ENCODE measurements at places on chromosomes 1 and 21.
A peak's percentile ranks its signal among the peaks of the same experiment; 100 is the strongest.

DNA sequence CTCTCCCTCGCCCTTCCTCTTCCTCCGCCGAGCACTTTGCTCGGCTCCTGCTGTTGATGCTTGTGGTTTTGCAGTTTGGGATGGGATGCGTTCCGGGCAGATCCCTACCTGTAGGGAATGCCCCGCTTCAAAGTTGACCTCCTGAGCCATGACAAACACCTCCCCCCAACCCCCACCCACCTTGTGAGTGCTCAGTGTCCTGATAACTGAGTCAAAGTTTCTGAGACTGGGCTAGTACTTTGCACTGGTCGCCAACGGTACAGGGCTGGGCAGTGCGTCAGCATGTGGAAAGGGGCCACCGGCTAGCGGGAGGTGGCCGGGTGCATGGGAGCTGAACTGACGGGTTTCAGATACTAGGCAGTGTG, 771 bp downstream of the RABGAP1L start:
- DNase-seq: peak; percentile 11

DNA sequence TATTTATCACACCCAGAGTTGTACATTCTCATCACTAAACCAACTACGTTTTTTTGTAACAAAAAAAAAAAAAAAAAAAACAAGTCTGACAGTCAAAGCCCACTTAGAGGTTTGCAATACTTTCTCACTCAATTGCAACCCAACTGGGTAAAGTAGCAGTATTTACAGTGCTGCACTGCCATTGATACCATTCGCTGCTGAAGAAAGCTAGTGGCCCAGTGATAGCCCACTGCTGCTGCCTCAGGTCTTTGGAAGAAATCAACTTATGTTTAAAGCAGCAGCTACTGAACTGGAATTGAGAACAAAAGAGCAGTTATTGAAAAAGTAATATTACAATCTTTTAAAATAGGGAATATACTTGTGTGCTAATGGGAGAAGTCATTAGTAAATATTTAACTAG, 2.7 kb downstream of the HNRNPU start:
- DNase-seq: no peak

DNA sequence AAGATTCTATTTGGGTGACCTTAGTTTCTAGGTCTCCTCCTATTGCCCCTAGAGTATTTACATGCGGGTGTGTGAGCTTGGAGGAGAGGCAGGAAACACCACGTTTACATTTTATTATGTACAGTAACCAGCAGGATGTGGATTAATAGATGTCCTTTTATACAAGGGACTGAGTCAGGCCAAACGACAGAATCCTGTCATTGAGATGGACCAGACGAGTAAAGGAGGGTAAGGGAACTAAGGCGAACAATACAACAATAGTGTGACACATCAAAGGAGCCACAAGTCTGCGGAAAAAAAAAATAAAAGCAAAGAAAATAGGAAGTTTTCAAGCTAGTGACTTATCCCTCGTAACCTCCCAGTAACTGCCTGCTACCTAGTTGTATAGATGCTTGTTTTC, 151.1 kb downstream of the GABPA start:
- no peak for DNase-seq

DNA sequence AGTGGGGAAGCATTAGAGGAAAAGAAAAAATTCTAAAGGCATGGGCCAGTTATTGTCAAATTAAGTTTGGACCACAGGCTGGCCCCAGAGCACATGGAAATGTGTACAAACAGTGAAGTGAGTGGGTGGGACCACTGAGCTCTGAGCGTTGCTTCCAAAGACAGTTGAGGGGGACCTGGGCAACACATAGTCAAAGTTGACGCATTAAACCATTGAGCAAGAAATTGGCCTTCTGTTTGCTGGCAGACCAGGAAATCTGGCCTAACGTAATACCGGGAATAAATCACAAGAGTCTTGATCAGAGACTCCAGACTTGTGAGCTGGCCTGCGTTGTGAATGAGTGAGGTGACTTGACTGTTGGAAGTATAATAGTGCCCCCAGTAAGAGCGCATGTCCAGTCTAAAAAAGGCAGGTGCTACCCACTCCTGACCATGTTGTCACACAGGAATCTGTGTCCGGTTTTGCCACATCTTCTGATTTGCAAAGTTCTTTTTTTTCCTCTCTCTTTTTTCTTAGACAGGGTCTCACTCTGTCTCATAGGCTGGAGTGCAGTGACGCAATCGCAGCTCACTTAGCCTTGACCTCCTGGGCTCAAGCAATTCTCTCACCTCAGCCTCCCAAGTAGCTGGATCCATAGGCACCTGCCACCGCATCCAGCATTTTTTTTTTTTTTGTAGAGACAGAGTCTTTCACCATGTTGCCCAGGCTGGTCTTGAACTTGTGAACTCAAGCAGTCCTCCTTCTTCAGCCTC, 10.7 kb downstream of the EPHB2 start:
- DNase-seq: no peak

DNA sequence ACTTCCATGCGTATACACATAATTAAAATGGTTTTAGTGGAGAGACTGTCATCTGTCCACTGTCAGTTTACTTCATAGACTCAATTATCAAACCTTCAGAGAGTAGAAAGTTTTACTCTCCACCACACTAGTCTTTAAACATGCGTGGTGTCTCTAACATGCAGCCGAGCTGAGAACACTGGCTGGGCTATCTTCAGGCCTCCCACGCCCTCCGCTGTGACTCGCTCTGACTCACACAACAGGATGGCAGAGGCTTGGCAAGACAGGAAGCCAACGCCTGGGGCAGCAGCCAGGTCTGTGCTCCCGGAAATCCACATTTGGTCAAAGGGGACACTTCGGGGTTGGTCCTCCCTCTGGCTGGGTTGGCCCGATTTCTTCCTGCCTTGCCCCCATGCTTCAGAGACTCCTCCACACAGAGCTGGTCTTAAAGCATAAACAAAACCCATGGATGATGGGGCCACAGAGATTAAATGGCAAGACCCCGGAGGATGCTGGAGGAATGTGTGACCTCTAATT, 22.7 kb upstream of the IFNGR2 start:
- DNase-seq: peak; percentile 74

DNA sequence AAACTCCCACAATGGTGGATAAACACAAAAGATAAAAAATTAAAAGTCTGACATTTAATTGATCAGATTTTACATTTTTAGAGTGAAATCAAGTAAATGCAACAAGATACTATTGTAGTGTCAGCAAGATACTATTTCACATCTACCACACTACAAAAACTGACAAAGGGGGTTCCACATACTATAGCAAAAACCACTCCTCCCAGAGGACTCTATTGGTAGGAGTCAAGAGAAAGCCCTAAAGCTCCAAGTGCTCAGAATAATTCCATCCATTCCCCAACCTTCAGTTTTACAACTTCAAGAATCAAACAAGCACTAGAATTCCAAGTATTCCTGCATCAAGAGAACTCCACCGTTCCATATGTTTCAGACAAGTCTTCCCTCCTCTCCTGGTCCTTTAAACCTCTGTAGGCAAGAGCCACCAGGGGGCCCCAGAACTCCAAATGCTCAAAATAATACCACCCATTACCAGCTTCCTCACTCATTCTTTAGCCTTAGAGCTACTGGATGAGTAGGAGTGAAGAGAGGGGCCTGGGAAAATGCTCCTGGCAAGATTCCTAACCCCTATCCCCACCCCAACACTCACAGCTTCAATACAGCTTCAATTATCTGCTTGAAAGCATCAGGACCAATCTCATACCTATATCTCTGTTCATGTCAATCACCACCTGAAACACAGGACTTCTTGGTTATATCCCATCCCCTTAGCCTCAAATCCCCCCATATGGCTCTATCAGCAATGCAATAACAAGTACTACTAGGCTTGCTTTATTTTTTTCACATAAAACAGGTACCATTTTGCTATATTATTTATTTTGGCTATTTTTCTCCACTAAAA, 9.9 kb downstream of the TOR1AIP2 start:
- peak; percentile 27 for DNase-seq

GRCh38 chr1:173448945-173449344, 28.2 kb upstream of the PRDX6 start:
- no peak for DNase-seq

DNA sequence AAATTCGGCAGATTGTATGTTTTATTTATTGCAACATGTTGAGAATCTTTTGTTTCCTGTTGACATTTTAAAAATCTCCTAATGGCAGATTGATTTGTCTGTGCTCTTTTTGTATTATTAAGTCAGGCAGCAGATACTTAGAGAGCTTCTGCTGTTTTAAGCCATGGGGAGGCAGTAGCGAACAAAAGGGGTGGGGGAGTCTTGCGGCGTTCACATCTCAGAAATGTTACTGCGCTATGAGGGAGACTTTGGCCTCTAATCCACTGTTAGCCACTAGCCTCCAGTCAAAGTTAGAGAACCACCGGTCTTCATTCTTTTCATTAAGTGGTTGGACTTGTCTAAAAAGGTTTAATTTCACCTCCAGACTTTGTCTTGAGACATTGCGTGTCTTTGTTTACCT, 93.6 kb downstream of the DYRK1A start:
- no peak for DNase-seq

- DNase-seq: no peak
Observed at GRCh38 chr21:38012672-38013071, 96.4 kb upstream of the KCNJ6 start.

GRCh38 chr1:114003431-114003830, 24.2 kb downstream of the OLFML3 start:
- no peak for DNase-seq

- DNase-seq: no peak
Observed at GRCh38 chr1:170205301-170205700, 59.5 kb downstream of the NTMT2 start.

GRCh38 chr1:110477967-110478640, 27.2 kb downstream of the PROK1 start:
- no peak for DNase-seq

DNA sequence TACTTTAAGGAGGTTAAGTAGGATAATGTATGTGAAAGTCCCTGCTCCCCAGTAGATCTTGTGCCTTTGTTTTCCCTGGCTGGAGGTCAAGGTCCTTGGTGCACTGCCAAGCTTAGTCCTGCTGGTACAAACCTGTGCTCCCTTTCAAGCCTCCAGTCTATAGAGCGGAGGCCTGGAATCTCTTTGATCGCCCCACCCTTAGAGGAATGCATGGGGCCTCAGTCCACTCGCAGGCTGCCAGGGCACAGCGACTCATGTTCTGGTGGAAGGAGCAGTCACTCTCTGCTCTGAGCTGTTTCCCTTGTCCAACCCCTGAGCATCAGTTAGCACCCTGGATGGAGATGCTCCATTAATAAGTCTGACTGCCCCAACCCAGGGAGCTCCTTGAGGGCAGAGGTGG, 121.8 kb downstream of the HMGB4 start:
- DNase-seq: no peak

- no peak for DNase-seq
Observed at GRCh38 chr21:42565206-42565810, 51.7 kb downstream of the SLC37A1 start.

- DNase-seq: no peak
Observed at GRCh38 chr1:8846263-8846662, 28.8 kb upstream of the RERE start.

DNA sequence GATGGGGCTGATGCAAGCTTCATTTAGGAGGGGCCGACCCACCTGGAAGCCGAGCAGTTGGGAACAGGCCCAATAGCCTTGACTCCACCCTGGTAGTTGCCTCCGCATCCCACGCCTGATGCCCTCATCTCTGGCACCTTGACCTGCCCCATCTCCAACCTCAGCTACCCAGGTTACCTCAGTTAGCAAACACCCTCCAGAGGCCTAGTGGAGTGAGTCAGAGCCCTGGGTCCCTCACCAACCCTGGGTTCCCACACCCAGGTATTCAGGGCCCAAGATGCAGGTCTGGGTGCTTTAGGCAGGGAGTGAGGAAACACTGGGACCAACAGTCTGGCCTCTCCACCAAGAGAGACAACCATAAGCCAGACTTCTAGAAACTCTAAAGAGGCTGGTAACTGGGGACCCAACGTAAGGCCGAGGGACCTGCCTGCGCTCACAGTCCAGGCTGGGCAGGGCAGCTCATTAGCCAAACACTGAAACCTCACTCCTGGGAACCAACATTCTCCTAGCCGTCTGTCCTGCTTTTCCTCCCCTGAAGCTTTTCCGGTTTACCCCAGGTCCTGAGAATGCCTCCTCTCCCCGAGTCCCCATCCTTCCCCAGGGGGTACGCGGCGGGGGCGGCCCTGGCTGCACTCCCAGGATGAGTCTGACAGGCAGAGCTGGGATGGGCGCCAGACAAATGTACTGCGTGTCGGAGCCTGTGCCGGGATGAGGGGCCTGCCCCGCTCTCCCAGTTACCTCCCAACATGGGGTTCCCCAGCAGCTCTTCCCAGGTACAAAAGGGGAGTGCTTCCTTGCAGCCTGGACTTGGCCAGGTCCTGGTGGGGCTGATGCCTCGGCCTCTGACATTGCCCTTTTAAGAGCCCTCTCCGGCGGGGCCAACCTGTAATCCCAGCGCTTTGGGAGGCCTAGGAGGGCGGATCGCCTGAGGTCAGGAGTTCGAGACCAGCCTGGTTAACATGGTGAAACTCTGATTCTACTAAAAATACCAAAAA, 8.9 kb upstream of the CELSR2 start:
- DNase-seq: no peak

DNA sequence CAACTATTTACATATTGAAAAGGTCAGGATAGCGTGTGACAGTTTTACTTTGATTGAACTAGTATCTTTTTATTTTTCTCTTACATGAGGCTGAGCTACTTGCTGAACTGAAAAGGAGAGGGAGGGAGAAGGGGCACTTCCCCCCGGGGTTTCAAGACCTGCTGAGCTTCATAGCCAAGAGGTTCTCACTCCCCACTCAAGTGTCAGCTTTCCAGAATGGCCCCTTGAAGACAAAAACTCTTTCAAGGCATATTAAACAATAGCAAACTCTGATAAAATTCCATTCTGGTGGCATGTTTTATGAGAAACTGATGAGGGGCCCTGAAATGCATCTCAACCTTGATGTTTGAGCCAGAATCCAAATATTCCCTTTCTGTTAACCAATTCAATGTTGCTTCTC, 143.0 kb downstream of the KAZN start:
- DNase-seq: no peak

- DNase-seq: peak; percentile 1
Observed at GRCh38 chr1:241518476-241519307, 863 bp downstream of the FH start.

GRCh38 chr1:52850951-52851350, 8.4 kb downstream of the ZYG11A start:
- DNase-seq: no peak

DNA sequence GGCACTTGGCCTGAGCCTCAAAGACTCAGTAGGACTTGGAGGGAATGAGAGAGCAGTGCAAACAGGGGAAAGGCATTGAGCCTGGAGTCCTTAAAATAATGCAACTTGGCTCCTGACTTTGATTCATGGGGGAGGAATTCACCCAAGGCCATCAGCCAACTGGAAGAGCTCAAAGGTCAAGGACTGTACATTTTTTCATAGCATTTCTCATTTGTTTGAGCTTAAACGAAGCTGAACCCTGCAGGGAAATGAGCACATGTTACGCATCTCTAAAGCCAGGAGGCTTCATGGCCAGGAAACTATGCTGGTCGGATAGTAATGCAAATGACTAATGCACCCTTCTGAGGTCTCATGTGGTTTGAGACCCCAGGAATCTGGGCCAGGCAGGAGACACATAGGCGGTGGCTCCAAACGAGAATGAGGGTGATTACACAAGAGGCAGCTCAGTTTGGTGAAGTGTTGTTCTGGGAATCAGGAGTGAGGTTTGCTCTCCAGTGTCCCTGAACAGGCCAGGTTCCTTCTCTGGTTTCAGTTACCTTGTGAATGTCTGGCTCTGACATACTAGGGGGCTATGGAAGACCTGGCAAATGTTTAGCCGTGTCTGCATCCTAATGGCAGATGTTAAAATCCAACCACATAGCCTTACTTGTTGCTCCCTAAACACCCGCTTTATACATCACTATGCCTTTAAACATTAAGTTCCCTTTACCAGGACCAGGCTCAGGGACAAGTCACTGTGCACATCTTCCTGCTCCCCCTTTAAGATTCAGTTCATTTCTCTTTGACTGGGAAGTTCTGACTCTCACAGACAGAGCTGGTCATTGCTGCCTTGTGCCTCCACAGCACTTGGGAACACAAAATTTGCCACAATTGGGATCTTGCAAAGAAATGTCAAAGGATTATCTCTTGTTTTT, 503.9 kb upstream of the USP24 start:
- DNase-seq: no peak

All from effector memory CD4-positive, alpha-beta T cell (primary cell).